ENCODE measurements at places on chromosomes 13 and 19.

GRCh38 chr13:73365252-73365651 lies 306.4 kb downstream of the KLF5 start:
- DNase-seq: no peak

DNA sequence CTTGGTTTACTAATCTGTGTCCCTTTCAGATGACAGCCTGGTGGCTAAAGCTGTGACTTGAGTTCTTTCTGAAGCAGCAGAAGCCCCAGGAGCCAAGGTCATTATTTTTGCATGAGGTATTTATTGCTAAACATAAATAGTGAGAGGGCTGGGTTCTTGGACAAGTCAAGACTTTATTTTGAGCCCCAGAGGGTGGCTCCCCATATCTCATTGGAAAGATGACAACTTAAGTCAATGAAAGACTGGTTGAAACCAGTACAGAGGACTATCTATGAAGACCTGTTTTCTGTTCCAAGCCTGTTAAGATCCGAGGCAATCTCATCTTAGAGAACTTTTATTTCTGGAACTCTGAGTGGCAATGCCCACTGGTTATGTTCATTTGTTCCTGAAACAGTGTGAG lies 14.4 kb upstream of the ERICH6B start:
- no peak for DNase-seq

GRCh38 chr13:78610381-78610883 lies 7.1 kb upstream of the POU4F1 start:
- DNase-seq: no peak

- no peak for DNase-seq
Measured at GRCh38 chr13:46327246-46327645, 59.8 kb downstream of the RUBCNL start.

- DNase-seq: no peak
Measured at GRCh38 chr13:93875547-93875946, 603.9 kb downstream of the DCT start.

DNA sequence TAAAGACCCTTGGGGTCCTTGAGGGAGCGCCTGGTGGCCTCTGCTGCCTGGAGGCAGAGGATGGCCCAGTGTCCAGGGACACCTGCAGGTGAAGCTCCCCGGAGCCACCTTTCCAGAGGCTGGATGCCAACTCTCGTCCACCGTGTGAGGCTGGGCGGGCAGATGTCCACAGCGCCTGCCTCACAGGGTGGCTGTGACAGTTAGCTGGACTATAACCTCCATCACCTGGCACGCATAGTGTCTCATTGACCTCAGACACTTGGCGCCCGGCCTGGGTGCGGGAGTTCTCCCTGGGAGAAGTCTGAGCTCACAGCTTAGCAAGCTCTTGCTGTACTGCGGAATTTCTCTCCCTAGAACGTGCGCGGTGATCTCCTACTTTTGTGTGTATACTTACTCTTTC lies 9.8 kb downstream of the BICRA start:
- DNase-seq: no peak
